ENCODE measurements at places on chromosomes 6 and 20.

GRCh38 chr6:149855040-149855654 is 9.0 kb downstream of the LRP11 start:
- DNase-seq = no peak

- DNase-seq = no peak
Measured at GRCh38 chr20:46870041-46870440, 24.6 kb upstream of the EYA2 start.

GRCh38 chr20:46520976-46521579 is 7.7 kb upstream of the ZNF334 start:
- no peak for DNase-seq

- DNase-seq = no peak
Measured at GRCh38 chr6:38933426-38933825, 115.2 kb upstream of the GLP1R start.

DNA sequence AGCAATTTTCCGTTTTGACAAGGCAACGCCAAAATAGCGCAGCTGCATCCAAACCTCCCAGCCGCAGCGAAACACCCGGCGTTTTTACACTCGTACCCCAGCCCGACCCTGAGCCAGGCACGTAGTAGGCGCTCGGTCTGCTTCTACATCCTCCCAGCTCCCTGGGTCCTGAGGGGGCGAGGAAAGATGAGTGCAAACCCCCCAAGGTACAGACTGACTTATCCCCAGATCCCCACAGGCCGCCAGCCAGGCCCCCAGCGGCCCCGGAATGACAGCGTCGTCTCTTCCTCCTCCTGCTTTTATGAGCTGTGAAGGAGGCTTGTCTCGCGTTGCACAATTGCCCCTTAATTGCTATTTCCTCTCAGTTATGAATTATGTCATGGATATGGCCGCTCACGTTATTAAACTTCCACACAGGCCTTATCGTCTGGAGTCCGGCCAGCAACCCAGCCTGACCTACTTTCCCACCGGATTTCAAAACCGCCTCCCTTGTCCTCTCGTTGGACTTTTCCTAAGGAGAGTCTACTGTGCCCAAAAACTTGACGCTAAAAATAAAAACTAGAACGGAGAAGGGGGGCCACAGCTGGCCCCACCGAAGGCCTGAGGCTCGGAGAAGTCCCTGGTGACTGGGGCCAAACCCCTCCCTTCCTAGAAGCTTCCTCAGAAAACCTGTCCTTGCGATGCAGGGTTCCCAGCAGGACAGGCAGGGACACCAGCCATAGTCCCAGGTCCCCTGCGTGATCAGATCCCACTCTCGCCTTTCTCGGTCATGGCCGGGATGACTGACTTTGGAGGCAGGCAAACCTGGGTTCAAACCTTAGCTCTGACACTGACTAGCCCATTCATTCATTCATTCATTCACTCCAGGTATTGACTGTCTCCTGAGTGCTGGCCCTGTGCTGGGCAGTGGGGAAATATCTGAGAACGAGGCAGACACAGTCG is 130.9 kb upstream of the PTPN1 start:
- no peak for DNase-seq

DNA sequence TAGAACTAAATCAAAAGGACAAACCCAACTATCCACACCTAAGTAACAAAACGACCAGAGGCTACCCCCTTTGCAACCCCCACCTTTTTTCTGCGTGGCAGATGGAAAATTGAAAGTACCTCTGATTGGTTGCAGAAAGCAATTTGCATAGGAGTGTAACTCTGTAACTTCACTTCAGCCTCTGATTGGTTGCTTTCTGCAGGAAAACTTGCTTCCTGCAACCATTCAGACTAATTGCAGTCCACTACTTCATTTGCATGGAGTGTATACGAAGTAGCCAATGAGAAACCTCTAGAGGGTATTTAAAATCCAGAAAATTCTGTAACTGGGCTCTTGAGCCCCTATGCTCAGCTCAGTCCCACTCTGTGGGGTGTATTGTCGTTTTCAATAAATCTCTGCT is 129.1 kb upstream of the OLIG3 start:
- no peak for DNase-seq

- DNase-seq = no peak
Measured at GRCh38 chr6:53889365-53889764, 94.6 kb downstream of the LRRC1 start.

DNA sequence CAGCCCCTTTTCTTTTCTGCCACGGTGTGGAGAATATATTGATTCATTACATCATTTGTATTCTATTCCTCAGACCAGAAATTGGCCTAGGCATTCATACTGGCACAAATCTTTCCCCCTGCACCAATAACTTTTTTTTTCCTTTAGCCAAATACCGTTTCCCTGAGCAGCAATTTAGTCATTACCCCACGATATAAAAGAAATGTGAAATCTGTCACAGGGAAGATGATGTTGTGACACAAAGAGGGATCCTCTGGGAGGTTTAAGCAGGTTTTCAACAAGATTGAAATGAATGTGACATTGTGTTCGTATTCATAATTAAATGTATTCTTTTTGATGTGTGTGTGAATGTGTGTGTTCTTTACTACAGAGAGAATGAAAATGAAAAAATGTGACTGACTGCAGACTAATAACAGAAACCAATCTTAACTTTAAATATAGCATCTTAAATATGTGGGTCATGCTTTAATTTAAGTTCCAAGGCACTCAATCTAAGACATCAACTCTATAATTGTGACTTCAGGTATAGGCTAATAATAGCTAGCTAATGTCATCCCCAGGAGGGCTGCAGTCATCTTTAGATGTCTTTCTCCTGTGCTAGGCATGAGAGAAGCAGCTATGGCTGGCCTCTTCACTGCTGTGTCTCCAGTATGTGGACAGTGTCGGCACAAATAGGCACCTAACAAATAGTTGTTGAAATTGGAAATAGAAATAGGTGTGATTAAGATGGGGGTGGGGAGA is 177.7 kb downstream of the BTBD3 start:
- DNase-seq = no peak

GRCh38 chr6:17419189-17419575 is 25.8 kb downstream of the CAP2 start:
- DNase-seq = no peak

- no peak for DNase-seq
Measured at GRCh38 chr6:16442031-16442430, 203.6 kb downstream of the GMPR start.

DNA sequence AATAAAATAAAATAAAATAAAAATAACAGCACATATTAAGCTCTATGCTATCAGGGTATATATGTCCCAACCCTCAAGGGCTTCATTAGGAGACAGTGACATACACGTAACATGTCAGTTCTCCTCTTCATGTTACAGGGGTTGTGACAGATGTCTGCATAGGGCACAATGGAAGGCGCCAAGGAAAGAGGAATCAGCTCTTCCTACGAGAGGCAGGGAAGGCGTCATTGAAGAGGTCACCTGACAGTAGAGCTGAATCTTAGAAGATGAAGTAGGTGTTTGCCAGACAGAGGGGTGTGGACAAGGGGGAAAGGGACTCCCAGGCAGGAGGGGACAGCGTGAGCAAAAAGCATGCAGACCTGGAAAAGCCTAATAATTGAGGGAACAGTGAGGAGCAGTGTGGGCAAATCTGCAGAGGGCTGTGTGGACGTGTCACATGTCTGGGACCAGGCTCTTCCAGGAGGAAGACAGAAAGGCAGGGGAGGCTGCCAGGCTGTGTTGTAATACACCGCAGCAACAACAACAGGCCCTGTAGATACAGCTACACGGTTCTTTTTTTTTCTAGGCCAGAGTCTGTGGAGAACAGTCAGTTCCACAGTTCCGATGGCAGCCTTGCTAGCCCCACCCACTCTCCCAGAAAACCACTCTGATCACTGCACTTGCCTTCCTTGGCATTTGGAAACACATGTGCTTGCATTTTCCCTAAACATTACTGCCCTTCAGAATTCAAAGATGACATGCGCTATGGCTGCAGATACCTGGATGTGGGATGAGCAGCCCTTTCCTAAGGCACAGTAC is 2.5 kb upstream of the FKBP5 start:
- no peak for DNase-seq

DNA sequence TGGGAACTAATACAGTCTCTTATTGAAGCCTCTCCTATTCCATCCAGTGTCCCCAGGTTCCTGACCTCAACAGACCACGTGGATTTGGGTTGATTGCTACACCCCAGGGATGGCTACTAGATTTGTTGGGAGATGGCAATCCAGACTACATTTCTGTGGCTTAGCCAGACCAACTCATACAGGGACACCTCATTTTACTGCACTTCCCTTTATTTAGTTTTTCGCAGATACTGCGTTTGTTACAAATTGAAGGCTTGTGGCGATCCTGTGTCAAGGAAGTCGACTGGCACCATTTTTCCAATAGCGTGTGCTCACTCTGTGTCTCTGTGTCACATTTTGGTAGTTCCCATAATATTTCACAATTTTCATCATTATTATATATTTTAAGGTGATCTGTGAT is 10.3 kb upstream of the MTRF1L start:
- no peak for DNase-seq

GRCh38 chr6:142796024-142796423 is 149.0 kb downstream of the HIVEP2 start:
- DNase-seq = no peak

GRCh38 chr6:88266126-88266525 is 100.0 kb upstream of the CNR1 start:
- no peak for DNase-seq

DNA sequence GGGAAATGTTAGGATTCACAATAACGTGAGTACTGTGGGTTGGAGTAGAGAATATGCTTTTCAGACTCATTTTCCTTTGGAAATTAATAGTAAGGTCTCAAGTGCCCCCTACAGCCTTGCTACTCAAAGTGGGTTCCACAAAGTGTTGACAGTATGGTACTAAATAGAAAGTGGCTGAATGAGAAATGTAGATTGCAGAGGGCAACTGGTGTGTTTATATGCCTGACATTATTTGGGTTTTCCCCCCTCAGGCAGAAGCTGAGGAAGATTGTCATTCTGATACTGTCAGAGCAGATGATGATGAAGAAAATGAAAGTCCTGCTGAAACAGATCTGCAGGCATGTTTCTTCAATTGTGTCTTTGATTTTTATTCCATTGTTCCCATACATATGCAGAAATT is 5.6 kb downstream of the FBXO9 start:
- no peak for DNase-seq

- DNase-seq = no peak
Measured at GRCh38 chr6:101537753-101538316, 144.3 kb downstream of the GRIK2 start.

DNA sequence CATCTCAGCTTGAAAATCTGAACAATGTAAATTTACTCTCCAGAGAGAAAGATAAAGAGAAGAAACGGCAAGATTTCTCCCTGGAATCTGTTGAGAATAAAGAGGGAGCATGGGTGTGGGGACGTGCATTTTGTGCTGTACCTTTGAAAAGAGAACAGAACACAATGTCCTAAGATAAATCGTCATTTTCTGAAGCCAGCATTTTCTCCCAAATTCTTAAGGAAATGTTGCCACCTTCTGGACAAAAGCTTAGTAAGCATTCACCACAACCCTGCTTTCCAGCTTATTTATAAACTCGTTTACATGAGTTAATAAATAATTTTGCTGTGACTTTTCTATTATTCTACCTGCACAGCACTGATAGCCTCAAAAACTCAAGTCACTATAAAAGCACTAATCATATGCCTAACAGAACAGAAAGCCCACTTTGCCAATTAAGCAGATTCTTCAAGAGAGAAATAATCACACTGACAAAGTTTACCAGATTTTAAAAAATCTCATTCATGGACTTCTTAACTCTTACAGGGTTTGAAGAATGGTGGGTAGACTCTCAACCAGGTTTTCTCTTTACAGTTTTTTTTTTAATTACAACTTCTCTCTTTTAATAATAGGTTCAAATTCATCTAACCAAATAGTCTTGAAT is 155.8 kb downstream of the MBOAT1 start:
- DNase-seq = no peak

GRCh38 chr6:129208415-129209034 is 325.6 kb downstream of the LAMA2 start:
- DNase-seq = no peak

DNA sequence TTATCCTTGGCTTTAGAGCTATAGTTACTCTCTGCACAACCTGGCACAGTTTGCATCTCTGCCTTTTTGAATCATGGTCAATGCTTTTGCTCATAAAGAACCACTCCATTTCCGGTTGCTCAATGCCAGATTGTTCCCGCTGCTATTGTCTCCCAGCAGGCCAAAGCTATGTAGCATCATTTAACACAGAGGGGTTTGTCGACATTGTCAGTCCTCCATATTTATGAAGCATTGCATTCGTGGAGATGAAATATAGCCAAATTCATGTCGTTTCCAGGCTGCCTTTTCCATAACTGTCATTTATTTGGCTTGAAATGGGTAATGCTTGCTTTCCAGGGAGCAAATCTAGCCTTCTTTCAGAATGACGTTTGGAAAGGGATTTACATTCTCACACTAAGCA is 598.8 kb downstream of the EPHA7 start:
- DNase-seq = no peak

GRCh38 chr6:967701-968100 is 274.8 kb upstream of the EXOC2 start:
- no peak for DNase-seq

DNA sequence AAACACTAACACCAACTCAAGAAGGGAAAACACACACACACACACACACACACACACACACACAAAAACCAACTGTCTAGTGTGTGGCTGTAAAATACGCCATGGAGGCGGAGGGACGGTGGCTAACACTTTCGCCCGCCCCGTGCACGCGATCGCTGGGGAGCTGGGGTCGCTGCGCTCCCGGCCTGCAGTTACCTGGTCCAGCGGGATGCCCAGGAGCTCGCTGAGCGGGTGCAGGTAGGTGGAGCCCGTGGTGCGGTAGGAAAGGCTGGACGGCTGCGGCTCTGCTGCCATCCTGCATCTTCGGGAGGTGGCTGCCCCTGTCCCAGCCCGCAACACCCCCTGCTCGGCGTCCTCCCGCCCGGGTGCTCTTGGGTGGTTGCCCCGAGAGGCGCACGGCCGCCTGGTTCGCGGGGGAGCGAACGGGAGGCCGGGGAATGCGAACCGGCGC is 303 bp downstream of the MBOAT1 start:
- DNase-seq = no peak

DNA sequence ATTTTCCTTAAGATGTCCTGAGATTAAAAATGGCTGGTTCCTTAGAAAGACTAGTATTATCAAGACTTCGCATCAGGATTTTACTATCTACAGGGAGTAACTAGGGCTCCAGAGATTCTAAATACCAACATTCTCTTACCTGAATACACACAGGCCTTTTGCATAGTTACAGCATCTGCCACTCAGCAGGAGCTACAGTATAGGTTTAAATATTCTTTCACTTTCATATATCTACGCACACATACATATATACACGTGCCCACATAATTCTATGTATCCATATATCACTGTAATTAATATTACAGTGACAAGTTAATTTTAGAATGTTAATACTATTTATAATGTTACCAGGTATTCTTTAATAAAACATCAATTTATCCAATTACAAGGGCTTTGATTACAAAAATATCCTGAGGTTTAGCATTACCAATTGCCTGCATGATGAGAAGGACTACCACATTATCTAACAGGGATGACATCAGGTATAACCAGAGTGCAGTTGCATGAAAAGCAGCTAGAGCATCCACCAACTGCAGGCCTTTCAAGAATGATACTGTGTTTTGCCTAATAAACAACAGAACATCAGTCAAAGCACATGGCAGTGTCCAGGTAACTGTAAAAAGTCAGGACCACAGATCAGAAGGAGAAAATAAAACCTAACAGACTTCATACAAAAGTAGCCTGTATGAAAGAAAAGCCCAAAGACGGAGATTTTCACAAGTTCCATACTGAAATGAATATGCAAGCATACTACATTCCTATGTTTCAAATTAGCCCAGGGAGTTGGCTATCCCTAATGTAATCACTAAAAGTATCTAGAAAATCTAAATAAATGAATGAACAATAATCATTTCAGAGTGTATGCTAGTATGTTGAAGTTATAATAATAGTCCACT is 268.7 kb downstream of the PTPRK start:
- no peak for DNase-seq
